ENCODE measurements at places on chromosomes 5 and 9. TPM values are rescaled to one million over a fixed set of nuclear protein-coding genes. Genes with fewer than 3 reads are reported as not detected.
A peak's percentile ranks its signal among the peaks of the same experiment; 100 is the strongest.

DNA sequence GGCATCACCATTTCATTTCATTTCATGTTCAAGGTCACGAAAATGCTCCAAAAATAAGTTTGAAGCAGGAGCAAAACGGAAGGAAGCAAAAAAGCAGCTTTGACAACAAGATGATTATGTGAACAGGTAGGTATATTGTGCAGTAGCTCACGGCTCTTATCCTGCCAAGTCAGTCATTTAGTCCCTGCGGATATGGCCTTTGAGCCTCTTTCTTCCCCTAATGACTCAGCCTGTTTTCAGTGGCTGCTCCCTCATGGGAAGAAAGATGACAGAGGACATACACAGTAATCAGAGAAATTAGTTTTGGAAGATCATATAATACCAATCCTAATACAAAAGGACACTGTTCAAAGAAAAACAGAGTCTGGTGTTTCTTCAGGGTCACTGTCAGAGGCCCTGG lies 155.8 kb upstream of the GRAMD2B start:
- DNase-seq, result no peak

GRCh38 chr5:142014911-142015584 lies 2.2 kb upstream of the GNPDA1 start:
- peak; percentile 75 for DNase-seq

GRCh38 chr9:89021154-89021803 lies 30.0 kb downstream of the S1PR3 start:
- no peak for DNase-seq

IL3 gene
- total RNA-seq, result not detected

GRCh38 chr9:16357828-16358227 lies 512.6 kb downstream of the BNC2 start:
- no peak for DNase-seq

DNA sequence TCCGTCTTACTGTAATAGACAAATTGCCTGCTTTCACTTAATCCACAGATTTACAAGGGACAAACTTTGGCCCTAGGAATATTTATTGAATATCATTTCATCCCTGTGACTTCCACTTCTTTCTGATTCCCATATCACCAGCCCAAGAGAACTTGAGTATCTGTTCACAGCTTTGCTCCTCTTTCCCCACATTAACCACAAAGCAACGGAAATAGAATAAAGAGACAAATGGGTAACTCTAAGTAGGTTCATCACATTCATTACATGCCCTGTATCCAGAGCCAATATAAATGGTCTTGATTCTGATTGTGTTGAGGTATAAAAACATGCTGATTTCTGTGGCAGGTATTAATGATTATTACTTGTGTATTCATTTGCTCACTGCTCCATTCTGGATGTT lies 41.9 kb downstream of the TMEM252 start:
- DNase-seq, result no peak

DNA sequence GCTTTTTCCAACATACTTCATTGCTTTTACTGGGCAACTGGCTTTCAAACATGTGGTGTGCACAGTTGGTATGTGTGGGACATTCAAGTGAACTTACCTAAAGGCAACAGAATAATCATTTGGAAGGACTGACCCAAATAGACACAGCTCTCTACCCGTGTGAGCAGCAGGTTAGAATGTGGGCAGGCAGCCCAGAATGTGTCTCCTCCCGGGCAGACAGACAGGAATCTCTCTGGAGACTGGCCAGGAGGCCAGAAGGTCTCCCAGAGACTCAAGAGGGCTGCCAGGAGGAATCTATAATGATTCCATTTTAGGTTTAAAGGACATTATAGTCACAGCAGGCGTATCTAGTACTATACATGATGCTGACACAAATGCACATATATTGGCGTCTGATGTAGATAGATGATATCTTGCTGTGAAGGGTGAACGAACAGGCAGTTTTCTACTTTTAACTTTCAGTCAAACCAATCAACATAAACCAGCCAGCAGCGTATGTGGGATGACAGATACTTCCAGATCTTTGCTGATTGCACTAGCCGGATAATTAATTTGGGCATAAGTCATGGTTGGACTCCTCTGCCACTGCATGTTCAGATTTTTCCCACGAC lies 297.4 kb upstream of the ZNF608 start:
- DNase-seq, result peak; percentile 99

DNA sequence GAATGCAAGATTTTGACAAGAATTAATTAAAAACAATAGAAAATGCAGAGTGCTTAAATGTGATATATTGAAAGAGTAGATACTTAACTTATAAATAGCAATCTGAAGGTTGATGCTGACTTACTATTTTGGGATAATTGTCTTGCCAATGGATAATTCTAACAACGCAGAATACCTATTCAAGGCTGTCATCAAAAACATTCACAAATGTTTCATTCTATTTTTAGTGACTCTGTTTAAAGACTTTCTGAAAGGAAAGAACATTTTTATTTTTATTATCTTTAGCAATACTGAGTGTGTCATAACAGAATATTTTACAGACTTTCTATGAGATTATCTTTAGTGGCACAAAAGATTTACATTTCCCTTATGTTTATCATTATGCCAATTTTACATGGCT lies 38.1 kb downstream of the ANKRD55 start:
- no peak for DNase-seq

BTNL3 gene
- not detected for total RNA-seq

NOTCH1 gene
- total RNA-seq, result 13.8 TPM

PURA gene
- total RNA-seq, result 8.0 TPM

DNA sequence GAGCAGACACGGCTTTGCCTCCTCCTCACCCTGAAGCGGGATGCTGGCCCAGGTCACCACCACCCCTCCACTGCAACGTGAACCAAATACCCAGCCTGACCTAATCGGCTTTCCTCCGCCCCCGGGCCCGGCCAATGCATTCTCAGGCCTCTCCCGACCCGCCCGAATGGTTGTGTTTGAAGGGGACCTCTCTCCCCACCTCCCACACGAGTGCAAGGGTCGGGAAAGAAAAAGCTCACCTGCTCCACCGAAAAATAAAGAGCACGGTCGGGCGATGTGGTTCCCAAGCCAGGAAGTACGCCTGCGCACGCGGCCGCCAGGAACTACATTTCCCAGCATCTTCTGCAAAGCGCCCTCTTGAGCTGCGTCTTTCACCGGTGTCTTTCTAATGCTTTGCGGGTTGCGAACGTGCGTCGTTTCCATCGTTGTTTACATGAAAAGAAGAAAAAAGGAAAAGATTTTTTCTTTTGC lies at the start of gene ZNF883:
Gene ZNF883 (minus strand): TSS at position 282 of the 471 bp plus-strand sequence.
- DNase-seq, result peak; percentile 74

- DNase-seq, result no peak
These were observed 120.2 kb downstream of the SEMA6A start for GRCh38 chr5:116454417-116454927.

TMEM252 gene
- total RNA-seq, result not detected

- DNase-seq, result no peak
These were observed 11.7 kb downstream of the TAL2 start for GRCh38 chr9:105673850-105674387.

GRCh38 chr5:127079994-127080491 lies 6.7 kb upstream of the C5orf63 start:
- DNase-seq, result no peak

FAM81B gene
- not detected for total RNA-seq

SLC23A1 gene
- not detected for total RNA-seq

KIF4B gene
- total RNA-seq, result 0.06 TPM

RASEF gene
- total RNA-seq, result not detected

PCDHB7 gene
- not detected for total RNA-seq

DNA sequence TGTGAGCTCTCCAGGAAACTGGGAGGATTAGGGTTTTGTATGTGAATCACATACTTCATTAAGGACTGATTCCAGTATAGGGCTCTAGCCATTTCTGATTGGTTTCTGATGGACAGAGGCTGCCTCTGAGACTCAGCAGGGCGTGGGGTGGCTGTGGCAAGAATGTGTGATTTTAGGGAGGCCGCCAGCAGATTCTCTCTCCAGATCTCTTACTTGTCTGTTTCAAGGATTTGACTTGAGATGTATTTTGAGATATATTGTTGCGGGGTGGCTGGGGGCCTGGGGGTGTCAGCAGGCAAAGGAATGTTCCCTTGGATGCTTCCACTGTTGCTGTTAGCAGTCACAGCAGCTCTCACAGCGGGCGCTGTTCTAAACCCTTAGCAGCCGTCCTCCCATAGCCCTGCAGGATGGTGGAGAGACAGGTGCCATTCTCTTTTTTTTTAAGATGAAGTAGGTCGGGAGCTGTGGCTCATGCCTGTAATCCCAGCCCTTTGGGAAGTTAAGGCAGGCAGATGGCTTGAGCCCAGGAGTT lies 8.0 kb upstream of the HNRNPAB start:
- no peak for DNase-seq

DNA sequence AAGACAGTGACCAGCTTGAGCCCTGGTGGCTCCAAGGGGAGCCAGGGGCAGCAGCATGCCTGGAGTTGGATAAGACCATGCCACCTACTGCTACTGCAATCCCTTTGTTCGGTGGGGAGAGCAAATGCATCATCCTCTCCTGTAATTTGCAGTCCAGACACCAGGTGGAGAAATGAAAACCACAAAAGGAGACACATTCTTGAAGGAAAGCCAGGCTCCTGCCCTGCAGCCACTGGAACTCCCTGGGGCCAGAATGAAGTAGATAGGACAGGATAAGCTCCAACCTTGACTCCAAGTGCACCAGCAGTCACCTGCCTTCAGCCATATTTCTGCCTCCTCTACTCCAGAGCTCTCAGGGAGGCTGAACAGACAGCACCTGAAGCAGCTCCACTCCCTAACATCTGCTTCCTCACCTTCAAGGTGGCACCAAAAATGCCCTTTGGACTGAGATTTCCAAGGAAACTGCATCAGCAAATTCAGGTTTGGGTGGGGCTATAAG lies 65.1 kb upstream of the IQGAP2 start:
- DNase-seq, result peak; percentile 73

GRCh38 chr9:694403-695154 lies 146.9 kb upstream of the DMRT1 start:
- DNase-seq, result peak; percentile 72

GRCh38 chr5:39670391-39670790 lies 245.6 kb upstream of the DAB2 start:
- no peak for DNase-seq

- no peak for DNase-seq
These were observed 2.0 kb downstream of the IL31RA start for GRCh38 chr5:55853041-55853670.

MZB1 gene
- total RNA-seq, result not detected
